Kasumi-1 (cell line): ENCODE measurements at places on chromosomes 16 and 17.
A peak's percentile ranks its signal among the peaks of the same experiment; 100 is the strongest.

- DNase-seq, result no peak
These were observed 41.2 kb upstream of the HAS3 start for GRCh38 chr16:69064124-69064763.

DNA sequence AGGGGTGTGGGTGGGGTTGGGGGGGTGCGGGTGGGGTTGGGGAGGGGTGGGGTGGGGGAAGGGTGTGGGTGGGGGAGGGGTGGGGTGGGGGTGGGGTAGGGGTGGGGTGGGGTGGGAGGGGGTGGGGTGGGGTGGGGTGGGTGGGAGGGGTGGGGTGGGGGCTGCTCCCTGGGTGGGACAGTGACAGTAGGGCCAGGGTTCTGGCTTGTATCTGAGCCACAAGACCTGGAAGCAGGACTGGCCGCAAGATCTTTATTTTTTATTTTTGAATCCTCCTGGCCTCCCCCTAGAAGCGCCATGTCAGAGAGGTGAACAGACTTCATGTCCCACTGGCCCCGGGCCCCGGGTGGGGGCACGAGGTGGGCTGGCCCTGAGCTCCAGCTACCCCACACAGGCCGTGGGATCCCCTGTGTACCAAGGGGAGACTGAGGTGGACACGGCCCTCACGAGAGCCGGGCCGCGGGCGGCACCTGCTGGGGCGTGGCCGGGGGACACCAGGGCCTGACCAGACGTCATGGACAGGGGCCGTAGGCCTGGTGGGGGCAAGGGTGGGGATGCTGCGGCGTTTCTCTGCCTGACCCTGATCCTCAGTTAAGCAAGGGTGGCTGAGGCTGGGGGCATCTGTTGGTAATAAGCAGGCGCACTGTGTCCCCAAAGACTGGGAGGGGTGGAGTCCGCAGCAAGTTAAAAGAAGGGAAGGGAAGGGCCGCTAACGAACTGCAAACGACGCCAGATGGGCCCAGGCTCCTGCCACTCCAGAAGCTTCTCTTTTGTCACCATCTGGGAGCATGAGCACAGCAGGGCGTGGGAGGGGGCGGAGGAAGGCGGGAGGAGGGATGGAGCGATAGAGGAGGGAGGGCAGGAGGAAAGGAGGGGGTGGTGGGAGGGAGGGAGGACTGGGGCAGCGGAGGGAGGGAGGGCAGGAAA is 22.3 kb upstream of the PABPN1L start:
- no peak for DNase-seq

DNA sequence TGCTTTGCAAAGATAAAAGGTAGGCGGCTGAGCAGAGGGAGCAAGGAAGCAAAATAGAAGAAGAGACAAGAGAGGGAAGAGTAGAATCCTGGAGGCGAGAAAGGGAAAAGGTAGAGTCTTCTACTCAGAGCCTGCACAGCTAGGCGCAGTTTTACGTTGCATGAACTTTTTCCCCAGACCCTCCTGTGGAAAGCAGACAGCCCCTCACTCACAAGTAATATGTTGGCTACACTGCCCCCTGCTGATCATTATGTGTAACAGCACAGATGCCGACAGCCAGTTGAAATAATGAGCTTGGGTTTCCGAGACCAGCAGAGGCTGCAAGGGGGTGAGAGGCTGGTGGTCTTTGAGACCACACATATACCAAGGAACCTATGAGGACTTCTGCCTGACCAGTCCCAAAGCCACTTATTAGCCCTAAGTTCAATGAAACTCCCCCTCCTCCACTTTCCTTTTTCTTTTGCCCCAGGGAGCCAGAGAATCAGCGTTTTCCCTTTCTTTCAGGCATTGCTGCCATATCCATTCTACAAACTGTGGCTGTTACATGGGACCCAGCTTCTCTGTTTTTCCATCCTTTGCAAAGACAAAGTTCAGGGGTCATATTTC is 22.5 kb upstream of the CMTR2 start:
- peak; percentile 43 for DNase-seq

DNA sequence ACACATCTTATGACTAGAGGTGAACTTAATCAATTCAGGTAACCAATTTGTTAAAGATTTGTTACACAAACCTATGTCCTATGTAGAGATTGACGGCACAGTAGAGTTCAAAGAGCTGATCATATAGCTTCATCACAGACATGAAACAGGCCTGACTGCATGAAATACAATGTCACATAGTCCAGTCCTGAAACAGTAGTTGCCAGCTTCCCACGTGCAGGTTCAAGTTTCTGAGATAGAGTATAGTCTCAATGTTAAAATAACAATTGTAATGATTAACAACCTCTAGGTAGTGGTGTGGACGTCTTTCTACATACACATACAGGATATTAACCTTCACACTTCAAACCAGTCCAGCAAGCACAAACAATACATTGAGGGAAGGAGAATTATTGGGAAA is 640.7 kb upstream of the SOX9 start:
- no peak for DNase-seq

DNA sequence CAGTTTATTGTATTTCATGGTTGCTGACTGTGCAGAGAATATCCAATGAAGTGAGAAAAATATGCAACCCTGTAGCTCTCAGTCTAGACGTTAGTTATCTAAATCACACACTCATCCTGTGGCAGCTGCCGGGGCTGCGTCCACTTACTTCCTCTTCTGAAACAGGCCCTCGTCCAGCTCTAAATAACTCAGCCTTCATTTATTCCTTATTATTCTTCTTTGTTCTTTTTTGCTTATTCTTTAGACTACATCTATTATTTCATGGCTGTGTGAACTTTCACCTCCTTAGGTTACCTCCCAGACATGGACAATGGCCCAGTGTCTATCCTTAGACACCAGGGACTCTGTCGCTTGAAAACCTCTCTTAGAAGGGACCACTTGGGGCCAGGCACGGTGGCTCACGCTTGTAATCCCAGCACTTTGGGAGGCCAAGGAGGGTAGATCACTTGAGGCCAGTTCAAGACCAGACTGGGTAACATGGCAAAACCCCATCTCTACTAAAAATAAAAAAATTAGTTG is 3.4 kb upstream of the THUMPD1 start:
- no peak for DNase-seq

DNA sequence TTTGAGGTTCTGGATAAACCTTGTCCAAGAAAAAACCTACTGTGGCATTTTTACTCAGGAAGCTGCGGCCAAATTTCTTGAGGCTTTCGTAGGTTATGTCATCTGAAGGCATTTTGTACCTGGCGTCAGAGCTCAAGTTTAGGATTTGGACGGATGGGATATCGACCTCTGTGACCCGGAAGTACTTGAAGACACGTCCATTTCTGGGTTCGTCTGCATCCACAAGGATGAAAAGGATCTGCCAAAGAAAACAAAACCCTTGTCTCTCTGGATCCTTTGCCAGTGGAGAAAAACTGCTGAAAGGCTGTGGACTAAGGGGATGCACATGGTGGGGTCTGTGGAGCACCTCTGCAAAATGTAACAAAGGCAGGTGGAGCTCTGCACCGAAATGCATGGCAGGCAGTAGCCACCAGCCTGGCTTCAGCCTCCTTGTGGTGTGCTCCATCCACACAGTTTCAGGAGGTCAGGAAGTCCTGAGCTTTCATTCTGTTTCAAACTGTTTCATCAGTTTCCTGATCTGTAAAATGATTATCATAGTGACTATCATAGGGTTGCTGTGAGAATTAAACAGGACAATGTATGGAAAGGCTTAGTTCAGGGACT is 17.0 kb upstream of the UMOD start:
- no peak for DNase-seq

- DNase-seq, result no peak
These were observed 15.8 kb downstream of the USP22 start for GRCh38 chr17:21027031-21027430.

- no peak for DNase-seq
These were observed 12.4 kb downstream of the MPRIP start for GRCh38 chr17:17054636-17055035.

DNA sequence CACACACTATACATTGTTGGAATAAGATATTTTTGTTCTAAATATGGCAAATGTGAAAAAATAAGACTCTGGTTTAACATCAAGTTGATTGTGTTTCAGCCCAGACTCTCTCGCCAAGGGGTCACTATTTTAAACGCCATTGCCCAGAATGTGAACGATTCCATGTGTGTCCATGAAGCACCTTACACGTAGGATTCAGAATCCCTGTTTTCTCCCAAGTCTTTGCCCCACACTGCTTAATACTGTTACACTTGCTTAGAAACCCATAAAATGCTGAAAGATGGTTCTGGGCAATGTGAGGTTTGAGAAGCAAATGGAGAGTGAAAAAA is 7.7 kb downstream of the HS3ST3B1 start:
- no peak for DNase-seq

GRCh38 chr16:53219795-53220454 is 165.1 kb downstream of the CHD9 start:
- peak; percentile 51 for DNase-seq

- peak; percentile 2 for DNase-seq
These were observed 651 bp downstream of the SHMT1 start for GRCh38 chr17:18362698-18363100.

DNA sequence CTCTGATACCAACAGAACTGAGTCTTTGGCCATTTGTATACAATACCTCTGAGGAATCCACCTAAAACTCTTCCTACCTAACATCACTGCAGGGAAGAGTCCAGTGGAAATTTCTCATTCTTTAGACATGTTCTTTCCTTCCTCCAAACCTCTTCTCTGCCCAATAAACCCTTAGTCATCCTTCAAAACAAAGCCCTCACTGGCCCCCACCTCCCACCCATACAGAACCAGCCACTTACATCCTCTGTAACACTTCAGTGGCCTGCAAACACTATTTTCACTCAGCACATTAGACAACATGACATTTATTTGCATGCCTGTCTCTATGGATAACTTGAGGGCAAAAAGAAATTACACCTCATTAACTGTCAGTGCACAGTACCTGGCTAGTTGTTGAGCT is 200.3 kb upstream of the NOG start:
- DNase-seq, result no peak

DNA sequence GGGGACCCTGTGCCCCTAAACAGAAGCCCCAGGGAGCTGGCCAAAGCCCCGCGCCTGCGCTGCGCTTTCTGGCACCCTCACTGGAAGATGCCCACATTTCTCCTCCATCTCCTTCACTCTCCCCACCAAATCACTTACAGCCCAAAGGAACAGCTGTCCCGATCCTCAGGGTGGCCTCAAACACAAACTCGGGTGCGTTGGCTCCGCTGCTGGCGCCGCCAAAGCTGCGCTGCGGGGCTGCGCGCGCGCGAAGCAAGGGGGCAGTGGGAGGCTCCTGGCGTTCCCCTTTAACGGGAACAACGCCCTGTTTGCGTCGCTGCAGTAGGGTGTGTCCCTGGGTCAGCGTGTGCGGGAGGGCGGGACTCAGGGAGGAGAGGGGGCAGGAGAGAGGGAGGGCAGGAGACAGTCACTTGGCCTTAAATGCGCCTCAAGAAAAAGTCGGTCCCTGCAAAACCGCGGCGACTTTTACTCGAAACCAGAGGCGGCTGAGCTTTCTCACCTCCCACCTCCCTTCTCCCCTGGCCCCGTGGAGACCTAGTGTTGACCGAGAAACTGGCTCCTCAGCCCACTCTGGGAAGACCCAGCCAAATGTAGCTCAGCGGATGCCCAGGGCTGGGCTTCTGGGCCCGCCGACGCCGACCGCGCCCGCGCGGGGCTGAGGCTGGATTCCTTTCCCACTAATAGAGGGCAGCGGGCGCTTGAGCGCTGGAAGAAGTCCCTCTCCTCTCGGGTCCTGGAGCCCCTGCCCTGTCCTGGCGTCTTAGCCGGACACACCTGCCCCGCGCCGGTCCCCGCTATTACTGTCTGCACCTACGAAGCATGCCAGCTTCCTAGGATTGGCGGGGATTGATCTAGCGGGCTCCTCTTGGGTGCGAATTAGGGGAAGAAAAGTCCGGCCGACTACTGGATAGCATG is 2.6 kb downstream of the PMP22 start:
- DNase-seq, result no peak

- DNase-seq, result no peak
These were observed 6.7 kb downstream of the MPP3 start for GRCh38 chr17:43826206-43826605.

DNA sequence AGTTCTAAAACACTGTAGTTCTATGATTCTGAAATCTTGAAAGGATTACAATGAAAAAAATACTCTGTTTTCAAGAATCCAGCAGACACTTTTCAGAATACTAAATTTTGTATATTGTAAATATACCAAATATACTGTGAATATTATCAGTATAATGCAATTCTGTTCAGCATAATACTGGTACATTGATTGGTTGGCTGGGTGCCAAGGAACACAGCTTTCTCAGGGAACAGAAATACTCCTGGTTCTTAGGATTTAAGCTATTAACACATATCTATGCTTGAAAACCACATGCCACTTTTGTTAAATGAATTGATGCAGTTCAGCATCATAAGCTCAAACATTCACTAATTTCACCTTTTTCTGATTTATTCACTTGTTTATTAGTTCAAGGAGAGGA is 2.5 kb upstream of the GINS3 start:
- no peak for DNase-seq

DNA sequence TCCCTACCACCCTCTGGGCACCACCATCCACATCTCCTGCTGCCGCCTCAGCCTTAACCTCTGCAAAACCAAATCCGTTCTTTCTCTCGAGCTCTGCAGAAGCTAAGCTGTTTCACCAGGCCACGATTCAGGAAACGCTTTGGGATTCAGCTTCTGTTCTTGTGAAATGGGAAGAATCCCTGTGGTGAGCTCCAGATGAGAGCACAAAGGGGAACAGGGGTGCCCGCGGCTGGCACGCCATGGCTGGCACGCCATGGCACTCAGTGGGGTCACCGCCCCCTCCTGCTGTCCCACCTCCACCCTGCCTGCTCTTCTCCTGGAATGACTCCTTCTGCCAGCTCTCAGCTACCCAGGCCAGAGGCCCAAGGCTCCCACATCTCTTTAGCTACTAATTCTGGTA is 5.7 kb downstream of the QPRT start:
- DNase-seq, result no peak

GRCh38 chr16:46688101-46688653 is 801 bp downstream of the VPS35 start:
- peak; percentile 83 for DNase-seq

- no peak for DNase-seq
These were observed 213.4 kb downstream of the CYB561 start for GRCh38 chr17:63232565-63233310.

DNA sequence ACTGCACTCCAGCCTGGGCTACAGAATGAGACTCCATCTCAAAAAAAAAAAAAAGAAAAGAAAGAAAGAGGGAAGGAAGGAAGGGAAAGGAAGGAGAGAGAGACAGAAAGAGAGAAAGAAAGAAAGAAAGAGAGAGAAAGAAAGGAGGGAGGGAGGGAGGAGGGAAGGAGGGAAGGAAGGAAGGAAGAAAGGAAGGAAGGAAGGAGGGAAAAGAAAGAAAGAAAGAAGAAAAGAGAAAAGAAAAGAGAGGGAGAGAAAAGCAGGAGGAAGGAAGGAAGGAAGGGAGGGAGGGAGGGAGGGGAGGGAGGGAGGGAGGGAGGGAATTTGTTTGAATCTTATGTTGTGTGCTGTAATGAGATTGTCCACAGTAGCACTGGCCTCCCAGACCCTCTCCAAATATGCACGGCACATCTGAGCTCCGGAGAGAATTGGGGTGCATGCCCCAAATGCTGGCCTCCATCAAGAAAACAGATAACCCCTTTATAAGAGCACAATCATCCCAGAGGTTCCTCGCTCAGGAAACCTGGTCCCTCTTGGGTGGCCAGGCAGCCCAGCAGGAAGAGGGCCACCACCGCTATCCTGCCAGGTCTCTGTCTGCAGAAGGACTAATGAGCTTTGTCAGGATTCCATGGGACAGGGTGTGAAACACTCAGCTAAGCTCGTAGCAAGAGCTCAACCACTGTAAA is 8.8 kb upstream of the EIF1 start:
- DNase-seq, result no peak
